ENCODE measurements at places on chromosomes 6 and 20.

- DNase-seq: no peak
Observed at GRCh38 chr6:157967020-157967419, 14.6 kb upstream of the SYNJ2 start.

- DNase-seq: no peak
Observed at GRCh38 chr6:118280210-118280609, 267.9 kb upstream of the PLN start.

- no peak for DNase-seq
Observed at GRCh38 chr6:138953451-138953850, 34.6 kb downstream of the REPS1 start.

DNA sequence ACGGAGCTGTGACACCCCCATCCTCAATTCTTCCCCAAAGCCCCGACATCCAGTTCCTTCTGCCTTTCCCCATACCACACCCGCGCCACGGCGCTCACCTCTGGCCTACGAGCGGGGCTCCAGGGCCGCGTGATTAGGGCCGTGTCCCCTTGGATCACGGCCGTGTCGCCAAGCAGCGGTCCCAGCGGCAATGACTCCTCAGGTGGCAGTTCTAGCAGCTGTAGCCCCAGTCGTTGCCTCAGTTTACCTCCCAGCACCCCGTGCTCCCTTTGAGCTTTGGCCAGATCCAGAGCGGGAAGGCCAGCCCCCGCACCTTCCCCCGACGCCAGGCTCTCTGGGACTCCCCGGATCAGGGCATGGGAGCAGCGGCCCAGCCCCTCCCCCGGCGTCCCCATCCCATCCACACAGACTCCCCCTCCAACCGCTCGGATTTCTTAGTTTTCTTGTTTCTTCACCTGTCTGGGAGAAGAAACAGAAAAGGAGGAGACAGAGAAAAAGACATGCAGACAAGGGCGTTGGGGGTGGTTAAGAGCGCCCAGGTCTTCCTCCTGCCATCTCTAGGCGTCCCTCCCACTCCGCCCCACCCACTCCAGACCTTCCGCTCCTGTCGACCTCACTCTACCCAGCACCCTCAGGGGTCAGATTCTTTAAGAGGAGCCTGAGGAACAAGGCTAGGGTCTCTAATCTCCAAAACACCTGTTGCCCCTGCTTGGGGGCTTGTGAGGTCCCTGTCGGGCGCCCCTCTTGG lies at the start of gene DDAH2:
Gene DDAH2, minus strand, starts transcription at position 533 of the 748 bp plus-strand sequence. Its CDS starts 138 bp downstream, at position 395.
- peak; percentile 74 for DNase-seq

DNA sequence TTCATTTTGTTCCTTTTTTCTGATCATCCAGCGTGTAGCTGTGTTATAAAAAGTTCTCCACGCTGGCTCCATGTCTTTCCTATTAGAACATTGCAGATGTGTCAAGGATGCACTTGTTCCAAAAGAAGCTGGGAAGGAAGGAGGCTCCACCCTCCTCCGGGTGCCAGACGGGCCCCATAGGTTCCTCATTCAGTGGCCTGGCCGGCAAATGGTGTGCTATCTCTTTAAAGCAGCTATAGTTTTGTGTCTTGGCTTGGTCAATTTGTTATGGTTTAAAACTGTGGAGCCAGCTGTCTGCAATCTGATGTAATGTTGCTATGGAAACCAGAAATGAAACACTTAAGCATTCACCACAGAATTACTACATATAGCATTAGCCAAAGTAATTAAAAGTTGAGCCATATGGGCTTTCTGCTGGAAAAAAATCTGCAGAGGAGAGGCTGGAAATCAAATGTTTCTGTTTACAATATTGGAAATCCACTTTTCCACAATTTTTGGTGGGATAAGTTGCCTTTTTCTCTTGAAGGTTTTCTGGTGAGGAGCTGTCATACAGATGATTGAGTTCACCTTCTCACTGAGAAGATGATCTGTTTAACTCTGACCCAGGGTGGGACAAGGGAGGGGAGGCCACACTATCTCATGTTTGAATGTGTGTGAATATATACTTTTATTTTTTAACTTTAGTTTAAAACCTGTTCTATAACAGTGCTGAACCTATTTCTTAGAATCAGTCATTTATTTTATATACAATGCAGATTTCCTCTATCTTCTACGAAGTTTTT lies 167.4 kb downstream of the SASH1 start:
- DNase-seq: peak; percentile 92

- DNase-seq: no peak
Observed at GRCh38 chr6:106119546-106119945, 33.4 kb downstream of the PRDM1 start.

GRCh38 chr6:44000164-44000842 lies 126.9 kb downstream of the MRPL14 start:
- no peak for DNase-seq

- DNase-seq: no peak
Observed at GRCh38 chr6:90126839-90127238, 169.8 kb downstream of the BACH2 start.

- DNase-seq: no peak
Observed at GRCh38 chr20:57851796-57852195, 142.0 kb upstream of the PMEPA1 start.

- DNase-seq: no peak
Observed at GRCh38 chr6:161111261-161111660, 119.7 kb downstream of the MAP3K4 start.

DNA sequence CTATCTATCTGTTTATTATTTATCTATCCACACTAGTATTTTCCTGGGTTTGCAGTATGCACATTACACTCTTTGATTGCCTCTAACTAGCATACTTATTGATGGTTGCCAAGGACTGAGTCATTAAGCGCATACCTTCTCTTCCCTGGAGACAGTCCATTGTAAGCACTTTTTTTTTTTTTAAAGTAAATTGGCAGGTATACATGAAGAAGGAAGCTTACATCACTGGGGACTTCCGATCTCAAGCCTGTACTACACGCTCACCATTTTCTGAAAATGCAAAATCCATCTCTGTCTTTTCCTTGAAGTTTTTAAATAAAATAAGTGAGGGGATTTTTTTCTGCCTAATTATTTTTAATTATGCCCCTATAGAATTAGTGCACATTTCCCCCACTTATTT lies 63.5 kb downstream of the HMGN3 start:
- DNase-seq: no peak

- DNase-seq: peak; percentile 55
Observed at GRCh38 chr6:108714101-108714765, 134.0 kb upstream of the ARMC2 start.

DNA sequence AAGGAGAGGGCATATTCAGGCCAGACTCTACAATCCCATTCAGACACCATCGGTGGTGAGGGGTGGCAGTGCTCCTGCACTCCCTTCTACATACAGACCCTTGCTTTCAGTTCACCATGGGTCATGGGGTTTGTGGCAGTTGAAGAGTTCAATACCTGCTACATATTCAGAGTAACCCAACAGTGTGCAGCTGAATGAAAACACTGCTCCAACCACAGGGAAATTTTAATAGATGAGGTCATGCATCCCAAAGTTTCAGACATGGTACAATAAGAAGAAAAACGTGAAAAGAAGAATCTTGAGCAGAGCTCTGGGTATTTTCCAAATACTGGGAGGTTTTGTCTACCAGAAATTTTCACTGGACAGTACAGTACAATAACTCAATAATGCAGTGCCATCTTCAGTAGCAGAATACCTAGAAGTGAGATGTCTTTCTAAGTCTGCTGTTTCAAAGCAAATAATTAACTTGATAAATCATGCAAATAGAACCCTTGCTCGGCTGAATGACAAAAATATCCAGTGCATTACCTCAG lies 162.1 kb downstream of the PTPRK start:
- DNase-seq: no peak

GRCh38 chr20:16311756-16312155 lies 261.5 kb downstream of the KIF16B start:
- DNase-seq: no peak

GRCh38 chr6:127114214-127114760 lies 4.2 kb upstream of the RSPO3 start:
- no peak for DNase-seq

GRCh38 chr6:35084041-35084491 lies 57.1 kb downstream of the TCP11 start:
- DNase-seq: peak; percentile 60

DNA sequence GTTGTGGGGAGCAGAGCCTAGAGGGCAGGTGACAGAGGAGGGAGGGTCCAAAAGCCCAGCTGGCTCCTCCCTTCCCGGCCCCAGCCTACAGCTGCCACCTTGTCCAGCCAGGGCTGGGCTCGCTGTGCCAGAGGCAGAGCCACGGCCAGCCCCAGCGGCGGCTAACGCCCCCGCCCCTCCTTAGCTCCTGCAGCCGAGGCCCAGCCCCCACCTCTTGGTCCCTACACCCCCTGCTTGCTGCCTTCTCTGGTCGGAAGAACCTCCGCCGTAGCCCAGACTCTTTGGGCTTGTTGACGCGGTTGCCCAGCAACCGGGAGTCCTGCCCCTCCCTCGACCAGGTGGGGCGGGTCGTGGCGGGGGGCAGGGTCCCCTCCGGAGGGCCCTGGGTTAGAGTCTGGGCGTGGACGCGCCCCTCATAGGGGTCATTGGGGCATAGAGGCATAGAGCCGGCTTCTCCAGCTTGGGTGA lies 521 bp upstream of the LKAAEAR1 start:
- no peak for DNase-seq

DNA sequence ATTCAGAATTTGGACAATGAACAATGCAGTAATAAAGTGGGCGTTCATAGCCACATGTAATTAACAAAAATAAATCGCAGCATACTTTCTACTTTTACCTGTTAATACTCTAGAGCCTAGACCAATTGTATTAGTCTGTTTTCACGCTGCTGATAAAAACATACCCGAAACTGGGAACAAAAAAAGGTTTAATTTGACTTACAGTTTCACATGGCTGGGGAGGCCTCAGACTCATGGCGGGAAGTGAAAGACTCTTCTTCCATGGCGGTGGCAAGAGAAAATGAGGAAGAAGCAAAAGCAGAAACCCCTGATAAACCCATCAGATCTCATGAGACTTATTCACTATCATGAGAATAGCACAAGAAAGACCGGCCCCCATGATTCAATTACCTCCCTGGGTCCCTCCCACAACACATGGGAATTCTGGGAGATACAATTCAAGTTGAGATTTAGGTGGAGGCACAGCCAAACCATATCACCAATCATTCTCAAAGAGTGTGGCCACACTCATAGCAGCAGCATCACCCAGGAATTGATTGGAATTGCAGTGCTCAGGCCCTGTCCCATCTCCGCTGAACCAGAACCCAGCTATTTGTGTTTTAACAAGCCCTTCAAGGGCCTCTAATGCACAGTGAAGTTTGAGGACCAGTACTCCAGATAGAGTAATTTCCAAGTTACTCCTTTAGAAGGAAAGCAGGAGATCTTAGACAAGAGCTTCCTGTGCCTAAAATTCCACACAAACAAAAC lies 650.0 kb downstream of the KIF16B start:
- no peak for DNase-seq

GRCh38 chr20:51759769-51760510 lies 8.2 kb downstream of the ATP9A start:
- no peak for DNase-seq

DNA sequence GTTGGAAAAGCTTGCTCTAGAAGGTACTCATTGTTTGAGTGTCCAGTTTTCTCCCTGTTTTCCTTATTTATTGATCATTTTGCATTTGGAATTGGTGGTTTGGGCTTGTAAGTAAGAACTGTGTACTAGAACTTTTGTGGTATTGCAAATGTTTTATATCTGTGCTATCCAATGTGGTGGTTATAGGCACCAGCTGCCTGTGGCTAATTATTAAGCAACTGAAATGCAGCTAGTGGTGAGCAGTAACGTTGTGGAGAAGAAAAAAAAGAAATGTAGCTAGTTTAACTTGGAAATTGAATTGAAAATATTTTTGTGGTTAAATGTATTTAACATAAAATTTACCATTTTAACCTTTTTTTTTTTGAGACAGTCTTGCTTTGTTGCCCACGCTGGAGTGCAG lies 50.7 kb upstream of the MAPK13 start:
- DNase-seq: no peak

DNA sequence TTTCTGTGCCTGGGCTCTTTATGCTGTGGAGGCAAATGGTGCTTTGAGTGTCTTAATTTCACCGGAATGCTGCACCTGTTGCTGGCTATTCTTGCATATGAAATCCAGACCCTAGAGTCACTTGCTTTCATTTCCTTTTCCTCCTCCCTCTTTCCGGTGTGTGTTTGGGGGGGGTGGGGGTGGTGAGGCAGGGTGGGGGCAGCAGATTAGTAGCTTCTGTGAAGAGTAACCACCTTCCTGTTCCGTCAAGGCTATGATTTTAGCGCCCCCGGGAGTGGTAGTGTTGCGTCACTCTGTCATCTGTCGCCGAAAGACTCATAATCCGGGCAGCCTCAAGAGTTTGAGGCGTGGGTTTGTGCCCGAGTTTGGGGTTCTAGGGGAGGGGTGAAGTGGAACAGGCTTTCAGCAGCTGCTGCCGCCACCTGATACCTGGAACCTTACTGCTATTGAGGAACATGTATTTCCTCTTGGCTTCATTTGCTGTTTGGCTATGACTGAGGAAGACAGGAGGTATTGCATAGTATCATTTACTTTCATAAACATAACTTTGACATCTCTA lies 49.1 kb downstream of the UTRN start:
- DNase-seq: no peak

DNA sequence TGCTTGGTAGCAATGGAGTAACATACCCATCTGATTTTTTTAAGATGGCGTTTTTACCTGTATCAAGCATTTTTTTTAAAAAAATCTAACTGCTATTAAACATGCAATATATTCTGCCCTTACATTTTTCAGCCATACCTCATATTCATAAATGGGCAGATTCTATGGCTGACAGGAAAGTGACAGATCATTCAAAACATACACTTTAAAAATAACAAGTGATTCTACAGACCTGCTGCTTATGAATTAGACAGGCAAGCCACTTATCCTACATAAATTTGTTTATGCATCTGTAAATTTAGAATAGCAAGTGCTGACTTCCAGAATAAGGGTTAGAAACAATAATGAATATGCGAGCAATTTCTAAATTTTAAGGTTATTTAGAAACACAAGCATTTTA lies 82.7 kb downstream of the TBXT start:
- no peak for DNase-seq

DNA sequence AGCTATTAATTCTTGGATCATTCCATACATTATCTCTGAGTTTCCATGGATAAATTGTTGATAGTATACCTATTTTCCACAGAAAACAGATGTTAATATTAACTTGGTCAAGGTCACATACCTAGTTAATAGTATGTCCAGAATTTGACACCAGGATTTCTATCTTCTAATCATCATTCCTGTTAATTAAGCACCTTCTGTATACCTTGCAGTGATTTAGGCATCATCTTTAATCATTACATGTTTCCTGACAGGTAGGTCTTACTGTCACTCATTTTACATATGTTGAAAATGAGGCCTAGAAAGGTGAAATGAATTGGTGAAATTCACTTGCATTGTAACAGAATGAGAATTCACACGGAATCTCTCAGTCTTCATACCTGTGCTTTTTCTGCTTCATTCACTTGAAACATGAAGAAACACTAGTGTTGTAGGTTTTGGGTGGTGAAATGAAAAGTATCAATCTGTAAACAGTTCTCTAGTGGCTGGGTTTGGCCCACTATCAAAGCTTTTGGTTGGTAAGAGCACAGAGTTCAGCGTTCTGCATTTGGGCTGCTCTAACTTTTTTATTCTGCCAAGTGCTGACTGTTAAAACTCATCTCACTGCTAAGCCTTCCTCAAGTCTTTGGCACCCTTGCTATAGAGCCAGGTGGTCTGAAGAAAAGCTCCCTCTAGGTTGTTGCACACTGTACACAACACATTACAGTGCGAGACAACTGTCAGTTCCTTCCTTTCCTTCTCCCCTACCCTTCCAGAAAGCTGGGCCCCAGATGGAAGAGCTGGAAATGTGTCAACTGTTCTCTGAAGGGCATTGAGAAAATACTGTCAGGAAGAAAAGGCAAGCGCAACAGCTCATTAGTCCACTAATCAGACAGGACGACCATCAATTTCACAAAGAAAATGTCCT lies 57.8 kb upstream of the C20orf144 start:
- no peak for DNase-seq

Data from tibial artery (tissue), 4 donors.